Activated naive CD4-positive, alpha-beta T cell treated with anti-CD3 and anti-CD28 coated beads, Interleukin-2, amount 50 U/mL, for 16 hours (primary cell): ENCODE measurements at places on chromosomes 13 and 19.

- no peak for DNase-seq
Observed at GRCh38 chr13:33721724-33722123, 96.2 kb upstream of the RFC3 start.

DNA sequence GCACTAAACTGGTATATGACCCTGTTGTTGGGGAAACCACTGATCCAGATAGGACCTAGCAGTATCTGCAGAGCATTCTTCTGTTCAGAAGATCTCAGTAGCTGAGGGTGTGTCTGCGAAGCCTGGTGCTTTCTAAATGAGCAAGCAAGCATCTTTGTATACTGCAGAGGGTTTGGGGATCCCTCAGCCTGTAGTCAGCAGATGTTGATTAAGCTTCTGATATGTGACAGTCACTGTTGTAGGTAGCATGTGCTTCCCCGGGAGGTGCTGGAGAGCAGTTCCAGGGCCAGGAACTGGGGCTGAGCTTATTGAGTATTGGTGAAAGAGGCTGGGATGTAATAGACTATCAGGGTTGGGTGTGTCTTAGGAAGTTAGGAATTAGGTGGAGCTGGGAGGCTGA, 1.5 kb downstream of the SCAF1 start:
- no peak for DNase-seq

DNA sequence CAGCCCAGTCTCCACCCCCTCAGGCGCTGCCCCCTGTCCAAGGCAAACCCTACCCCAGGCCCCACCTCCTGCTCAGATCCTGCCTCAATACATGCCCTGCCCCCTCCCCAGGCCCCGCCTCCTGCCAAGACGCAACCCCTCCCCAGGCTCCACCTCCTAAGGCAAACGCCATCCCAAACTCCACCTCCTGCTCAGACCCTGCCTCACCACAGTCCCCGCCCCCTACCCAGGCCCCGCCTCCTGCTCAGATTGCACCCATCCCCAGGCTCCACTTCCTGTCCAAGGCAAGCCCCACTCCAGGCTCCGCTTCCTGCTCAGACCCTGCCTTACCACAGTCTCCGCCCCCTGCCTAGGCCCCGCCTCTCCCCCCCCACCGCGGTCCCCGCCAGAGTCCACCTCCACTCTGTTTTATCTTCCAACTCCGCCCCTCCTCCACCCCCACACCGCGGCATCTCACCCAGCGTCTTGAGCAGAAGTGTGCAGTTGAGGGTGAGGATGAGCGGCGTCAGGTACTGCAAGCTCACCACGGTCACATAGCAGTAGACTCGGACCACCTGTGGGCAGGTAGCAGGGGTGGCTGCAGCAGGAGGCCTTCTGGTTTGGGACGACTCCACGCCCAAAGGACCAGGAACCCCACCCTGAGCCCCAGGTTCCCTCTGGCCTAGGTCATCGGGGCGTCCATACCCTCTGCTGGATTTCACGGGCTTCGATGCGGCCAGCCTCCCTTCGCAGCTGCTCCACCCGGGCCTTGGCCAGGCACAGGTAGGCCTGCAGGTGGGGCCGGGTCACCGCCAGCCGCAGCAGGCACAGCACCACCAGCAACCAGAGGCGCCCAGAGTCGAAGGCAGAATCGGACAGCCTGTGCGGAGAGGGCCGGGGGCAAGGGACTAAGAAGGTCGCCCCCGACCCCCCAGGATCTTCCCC, 17.7 kb downstream of the TMEM161A start:
- DNase-seq = no peak

GRCh38 chr19:824885-825284, 2.8 kb upstream of the AZU1 start:
- DNase-seq = no peak

DNA sequence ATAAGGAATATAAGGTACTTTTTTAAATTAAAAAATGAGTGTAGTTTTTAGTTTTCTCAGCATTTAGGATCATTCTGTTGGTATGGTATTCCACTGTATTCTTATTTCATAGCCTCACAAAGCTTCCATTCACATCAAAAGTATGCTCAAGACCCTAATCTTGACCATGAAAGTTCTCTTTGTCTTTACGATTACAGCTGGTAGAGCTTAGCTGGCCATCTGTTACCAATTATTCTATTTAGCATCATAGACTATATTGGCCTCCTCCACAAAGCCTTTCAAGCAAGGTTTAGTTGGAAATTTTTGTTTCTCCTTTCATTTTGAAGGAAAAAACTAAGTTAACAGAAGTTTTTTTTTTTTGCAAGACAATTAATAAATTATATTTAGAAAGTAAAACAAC, 245.1 kb downstream of the KCTD12 start:
- no peak for DNase-seq

DNA sequence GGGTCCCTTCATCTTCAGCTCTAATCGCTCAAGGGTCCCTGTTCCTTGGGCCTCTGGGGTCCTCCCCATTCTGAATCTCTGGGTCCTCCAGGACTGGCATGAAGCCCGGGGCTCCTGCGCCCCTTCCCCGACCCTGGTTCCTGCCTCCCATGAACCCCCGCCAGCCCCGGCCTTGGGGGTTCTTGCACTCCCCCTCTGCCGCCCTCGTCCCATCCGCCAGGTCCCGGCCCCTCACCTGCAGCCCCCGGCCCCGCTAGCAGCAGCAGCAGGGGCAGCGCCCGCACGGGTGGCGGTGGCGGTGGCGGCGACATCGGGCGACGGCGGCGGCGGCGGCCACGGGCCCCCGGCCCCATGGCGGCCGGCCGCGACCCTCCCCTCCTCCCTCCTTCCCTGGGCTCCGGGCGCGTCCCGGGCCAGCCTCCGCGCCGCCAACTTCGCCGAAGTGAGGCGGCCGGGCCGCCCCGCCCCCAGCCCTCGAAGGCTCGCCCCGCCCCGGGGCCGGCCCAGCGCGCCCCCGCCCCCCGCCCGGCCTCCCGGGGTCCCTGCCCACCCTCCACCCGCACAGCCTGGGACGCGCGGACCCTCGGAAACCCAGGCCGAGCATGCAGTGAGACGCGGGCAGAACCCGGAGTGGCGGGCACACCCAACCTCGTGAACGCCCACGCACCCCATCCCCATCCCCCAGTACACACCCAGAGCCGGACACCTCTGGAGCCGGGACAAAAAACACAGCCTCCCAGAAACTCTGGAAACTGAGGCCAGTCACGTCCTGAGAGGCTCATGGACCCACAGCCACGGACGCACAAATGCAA, at the start of gene NOTCH3:
NOTCH3 (minus strand) TSS at position 443 of the 812 bp plus-strand sequence; CDS start at position 353, 90 bp downstream.
- DNase-seq = no peak

GRCh38 chr13:33742321-33742720, 75.6 kb upstream of the RFC3 start:
- no peak for DNase-seq

DNA sequence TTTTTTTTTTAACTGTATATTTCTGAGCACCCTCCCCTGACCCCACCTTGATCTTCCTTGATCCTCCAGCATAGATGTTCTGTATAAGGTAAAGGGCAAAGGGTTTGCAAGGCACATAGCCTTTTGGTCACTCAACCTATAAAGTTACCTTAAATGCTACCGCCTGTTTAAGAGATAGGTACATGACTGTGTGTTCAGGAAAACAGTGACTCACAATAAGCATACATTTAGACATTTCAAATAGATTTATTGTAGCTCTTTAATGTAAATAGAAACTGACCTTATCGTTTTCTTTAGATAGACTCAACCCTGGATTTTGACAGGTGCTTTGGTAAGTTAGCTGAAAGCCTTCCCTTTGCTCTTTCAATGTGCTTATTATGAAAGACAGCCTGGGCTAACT, 15.2 kb upstream of the SLC10A2 start:
- no peak for DNase-seq

GRCh38 chr13:60619461-60619860, 222.4 kb downstream of the TDRD3 start:
- DNase-seq = no peak

- no peak for DNase-seq
Observed at GRCh38 chr19:14072535-14073260, at the start of gene MISP3. TSS of gene MISP3 (plus strand) at chr19:14072786. CDS start at chr19:14073310, 524 bp downstream.

- no peak for DNase-seq
Observed at GRCh38 chr13:48068952-48069351, 26.0 kb downstream of the MED4 start.
